ENCODE measurements at places on chromosomes 5 and 9.
A peak's percentile ranks its signal among the peaks of the same experiment; 100 is the strongest.

DNA sequence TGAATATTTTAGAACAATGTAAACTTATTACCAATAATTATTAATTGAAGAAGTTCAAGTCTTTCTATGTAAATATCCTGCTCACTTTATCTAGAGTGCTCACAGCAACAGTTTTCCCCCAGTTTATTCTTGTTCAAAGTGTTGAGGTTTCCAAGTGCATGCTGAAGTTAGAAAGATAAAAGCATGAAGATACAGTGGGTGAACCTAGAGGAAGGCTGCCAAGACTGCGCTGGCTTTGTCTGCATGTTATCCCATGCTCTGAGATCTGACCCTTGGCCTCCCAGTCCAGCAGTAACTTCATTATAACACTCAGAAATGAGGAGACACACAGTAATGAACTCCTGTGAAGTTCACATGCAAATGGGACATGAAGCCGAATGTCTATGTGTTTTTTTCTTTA is 76.0 kb upstream of the PIP5K1B start:
- DNase-seq, result no peak

GRCh38 chr5:18216729-18217128 is 582.5 kb downstream of the TAF11L14 start:
- no peak for DNase-seq

DNA sequence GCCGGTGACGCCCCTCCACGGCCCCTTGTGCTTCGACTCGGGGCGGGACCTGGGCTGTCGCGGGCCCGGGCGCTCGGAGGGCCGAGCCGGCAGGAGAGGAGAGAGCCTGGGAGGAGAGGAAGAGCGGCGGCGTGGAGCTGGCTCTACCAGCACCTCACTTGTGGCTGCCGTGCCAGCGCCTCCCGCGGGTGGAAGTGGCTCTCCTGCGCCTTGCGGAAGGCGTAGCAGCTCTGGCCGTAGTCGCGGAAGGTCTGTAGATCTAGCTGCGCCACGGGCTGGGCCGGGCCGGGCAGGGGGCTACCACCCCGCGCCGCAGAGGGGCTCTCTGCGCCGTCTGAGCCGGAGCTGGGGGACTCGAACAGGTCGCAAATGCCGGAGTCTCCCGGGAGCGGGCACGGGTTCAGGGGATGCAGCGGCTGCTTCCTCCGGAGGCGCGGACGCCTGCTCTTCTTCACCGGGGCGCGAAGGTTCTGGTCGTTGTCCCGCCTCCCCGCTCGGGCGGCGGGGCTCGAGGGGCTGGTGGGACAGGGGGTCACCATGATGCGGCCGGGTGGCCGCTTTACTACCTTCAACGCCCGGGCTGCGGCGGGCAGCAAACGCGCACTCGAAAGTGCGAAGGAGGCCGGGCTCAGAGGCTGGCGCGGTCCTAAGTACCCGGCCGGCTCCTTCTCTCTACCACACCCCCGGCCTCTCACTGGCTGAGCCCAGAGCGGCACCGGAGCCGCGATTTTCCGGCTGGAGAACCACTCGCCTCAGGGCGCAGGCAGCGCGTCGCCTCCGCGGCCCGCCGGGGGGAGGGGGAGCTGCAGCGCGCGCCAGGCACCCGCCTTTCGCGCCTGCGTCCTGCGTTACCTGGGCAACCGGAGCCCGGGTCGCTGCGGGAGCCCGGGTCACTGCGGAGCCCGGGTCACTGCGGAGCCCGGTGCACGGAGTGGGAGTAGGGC is at the start of gene CCNO:
TSS of gene CCNO (minus strand) at position 624 of the 944 bp plus-strand sequence. CDS start at position 539, 85 bp downstream.
- DNase-seq, result peak; percentile 89

GRCh38 chr5:27701931-27702903 is 663.8 kb upstream of the CDH9 start:
- no peak for DNase-seq

GRCh38 chr5:81856948-81857928 is 106.3 kb upstream of the SSBP2 start:
- peak; percentile 98 for DNase-seq

- DNase-seq, result no peak
These were observed 92.7 kb downstream of the FBXL7 start for GRCh38 chr5:15592728-15593127.

GRCh38 chr5:157761690-157762621 is 18.4 kb downstream of the LSM11 start:
- DNase-seq, result peak; percentile 69

- no peak for DNase-seq
These were observed 15.4 kb upstream of the UBAC1 start for GRCh38 chr9:135976531-135976930.

DNA sequence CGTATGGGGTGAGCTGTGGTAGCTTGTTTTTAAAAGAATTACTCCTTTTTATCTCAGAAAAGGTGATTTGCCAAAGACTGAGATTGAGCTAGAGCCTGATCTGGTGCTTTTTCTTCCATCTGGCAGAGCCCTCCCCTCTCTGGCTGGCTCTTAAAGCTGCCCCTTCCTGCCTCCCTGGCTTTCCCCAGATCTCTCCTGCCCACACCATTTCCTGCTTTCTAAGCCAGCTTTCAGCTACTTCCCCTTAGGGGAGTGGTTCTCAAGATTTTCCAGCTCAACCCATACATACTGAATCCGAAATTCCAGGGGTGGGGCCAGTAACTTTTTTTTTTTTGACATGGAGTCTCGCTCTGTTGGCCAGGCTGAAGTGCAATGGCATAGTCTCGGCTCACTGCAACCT is 4.8 kb upstream of the ACOT12 start:
- DNase-seq, result no peak

DNA sequence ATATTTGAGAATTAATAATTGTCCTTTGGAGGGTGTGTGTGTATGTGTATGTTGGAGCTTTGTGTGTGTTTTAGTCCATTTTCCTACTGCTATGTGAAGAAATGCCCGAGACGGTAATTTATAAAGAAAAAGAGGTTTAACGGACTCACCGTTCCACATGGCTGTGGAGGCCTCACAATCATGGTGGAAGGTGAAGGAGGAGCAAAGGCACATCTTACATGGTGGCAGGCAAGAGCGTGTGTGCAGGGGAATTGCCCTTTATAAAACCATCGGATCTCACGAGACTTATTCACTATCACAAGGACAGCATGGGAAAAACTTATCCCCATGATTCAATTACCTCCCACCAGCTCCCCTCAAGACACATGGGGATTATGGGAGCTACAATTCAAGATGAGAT is 44.1 kb downstream of the TMC1 start:
- no peak for DNase-seq

DNA sequence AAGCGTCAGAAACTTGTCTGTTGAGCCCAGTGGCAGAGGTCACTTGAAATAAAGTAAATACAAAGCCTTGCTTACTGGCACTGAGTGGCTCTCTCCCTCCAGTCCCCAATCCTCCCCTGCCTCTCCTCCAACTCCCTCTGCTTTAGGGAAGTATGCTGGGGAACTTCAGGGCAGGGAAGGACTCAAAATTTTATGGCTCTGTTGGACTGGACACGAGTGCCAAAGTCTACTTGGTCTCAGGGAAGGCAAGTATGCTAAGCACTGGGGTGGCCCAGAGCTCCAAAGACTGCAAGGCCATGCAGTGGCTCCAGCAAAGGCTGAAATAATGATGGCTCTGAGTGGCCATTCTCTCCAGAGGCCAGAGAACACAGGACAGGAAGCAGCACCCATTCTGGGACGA is 9.6 kb downstream of the PLGRKT start:
- DNase-seq, result no peak
